ENCODE measurements at places on chromosomes 2 and 18.

DNA sequence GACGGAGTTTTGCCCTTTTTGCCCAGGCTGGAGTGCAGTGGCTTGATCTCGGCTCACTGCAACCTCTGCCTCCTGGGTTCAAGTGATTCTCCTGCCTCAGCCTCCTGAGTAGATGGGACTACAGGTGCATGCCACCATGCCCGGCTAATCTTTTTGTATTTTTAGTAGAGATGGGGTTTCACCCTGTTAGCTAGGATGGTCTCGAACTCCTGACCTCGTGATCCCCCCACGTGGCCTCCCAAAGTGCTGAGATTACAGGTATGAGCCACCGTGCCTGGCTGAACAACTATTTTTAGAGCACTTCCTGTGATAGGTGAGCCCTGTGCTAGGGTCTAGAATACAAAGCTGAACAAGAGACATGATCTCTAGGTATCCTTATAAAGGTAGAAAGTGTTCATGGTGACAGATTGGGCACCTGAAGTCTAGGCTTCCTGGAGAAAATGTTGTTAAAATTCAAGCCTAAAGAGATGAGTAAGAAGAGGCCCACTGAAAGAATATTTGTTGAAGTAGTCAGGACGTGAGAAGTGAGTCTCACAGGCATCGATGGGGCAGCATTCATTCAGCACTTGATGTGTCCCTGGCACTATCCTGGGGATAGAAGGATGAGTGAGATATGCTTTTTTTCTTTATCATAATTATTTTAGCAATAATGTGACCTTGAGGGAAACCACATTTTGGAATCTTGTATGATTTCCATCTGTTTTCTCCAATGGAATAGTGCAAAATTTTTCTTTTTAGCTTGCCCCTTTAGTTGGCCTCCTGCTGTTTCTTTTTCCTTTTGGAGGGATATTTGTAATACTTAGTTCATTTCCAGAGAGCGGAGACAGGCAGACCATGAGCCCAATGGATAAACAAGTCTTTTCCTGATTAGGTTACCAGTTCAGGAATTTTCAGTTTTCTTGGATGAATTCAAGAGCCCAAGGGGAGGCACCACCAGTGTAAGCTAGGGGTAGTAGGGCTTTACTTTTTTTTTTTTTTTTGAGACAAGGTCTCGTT lies 5.1 kb downstream of the ZNF236 start:
- DNase-seq: no peak

DNA sequence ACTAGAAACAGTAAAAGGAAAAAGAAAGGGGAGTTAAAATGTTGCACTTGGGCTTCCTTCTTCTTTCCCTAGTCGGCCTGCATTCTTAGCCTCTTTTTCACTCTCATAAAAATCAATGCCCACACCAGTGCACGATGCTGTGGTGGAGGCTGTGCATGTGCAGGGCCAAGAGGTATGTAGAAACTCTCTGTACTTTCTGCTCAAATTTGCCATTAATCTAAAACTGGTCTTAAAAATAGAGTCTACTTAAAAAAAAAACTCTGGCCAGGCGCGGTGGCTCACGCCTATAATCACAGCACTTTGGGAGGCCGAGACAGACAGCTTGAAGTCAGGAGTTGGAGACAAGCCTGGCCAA lies 11.1 kb downstream of the TRAPPC8 start:
- DNase-seq: no peak

- no peak for DNase-seq
Observed at GRCh38 chr2:177430411-177430810, 37.8 kb downstream of the AGPS start.

DNA sequence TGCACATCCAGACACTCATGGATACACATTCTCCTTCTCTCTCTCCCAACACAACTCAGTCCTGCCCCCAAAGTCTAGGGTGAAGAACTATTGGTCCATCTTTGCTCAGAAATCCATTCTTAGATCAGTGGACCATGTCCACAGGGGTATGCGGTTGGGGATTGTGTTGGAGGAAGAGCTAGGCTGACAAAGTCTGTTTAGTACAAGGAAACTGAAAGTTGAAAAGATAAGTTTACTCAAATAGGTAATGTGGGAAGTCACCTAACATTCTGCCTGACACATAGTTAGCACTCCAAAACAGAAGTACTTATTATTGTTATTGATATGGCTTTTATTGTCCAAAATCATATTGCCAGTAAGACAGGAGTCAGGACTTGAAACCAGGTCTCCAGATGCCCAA lies 55.9 kb downstream of the ALK start:
- DNase-seq: no peak

GRCh38 chr2:60268661-60269060 lies 284.8 kb downstream of the BCL11A start:
- DNase-seq: no peak

- no peak for DNase-seq
Observed at GRCh38 chr18:53795610-53796009, 428.9 kb downstream of the MBD2 start.

DNA sequence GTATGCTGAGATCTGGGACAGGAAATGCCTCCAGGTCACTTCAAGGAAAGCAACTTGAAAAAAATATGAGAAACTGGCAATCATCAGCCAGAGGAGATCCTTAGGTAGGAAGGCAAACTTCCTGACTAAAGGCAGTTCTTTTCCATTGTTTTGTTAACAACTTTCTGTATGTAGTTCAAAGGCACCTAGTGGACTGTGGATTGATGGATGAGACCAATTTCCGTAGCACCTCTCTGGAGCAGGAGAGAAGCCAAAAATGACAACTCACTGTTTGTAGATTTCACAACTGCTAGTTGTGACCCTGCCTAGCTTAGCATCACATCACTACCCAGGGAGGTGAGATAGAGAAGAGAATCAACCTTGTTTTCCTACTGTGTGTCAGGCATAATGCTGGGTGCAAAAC lies 21.8 kb upstream of the NOSTRIN start:
- no peak for DNase-seq

DNA sequence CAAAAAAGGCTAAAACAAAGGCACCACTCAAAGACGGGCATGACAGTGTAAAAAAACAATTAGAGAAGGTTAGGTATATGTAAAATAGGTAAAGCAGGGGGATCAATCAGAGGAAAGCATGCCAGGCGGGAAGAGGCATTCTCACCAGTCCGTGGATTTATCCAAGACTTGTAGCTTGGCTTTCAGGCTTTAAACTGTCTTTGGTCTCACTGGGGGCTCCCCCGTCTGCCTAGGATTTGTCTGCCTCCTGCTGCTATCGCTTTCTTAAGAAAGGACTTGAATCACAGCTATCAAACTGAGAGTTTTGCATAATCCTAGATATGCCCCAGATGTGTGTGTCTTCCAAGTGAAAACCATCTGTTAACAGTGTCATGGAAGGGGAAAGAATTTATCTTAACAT lies 11.1 kb upstream of the GORASP2 start:
- DNase-seq: no peak

DNA sequence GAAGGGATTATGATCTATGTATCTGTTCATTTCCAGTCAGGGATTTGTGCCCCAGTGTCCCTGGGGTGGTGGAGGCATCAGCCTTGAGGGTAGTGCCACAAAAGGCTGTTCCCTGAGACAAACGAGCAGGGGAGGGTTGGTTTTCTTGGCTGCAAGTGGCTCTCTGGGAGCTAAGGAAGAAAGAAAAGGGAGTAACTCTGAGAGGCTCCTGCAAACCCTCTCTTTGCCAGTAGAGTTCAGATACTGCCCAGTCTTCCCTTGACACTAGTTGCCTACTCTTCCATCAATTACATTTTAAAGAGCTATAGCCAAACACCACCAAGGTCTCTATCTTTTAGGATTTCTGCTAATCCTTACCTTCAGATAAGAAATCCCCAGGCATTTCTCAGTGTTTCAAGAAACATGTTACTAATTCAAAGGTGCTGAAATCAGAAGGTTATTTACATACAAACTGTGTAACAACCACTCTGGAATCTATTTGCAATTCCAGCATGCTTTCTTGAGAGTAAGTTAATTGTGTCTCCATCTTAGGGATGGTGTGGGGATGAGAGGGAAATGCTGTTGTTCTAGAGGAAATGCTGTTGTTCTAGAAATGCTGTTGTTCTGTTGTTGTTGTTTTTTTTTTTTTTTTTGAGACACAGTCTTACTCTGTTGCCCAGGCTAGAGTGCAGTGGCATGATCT lies 18.7 kb upstream of the KCTD1 start:
- no peak for DNase-seq

DNA sequence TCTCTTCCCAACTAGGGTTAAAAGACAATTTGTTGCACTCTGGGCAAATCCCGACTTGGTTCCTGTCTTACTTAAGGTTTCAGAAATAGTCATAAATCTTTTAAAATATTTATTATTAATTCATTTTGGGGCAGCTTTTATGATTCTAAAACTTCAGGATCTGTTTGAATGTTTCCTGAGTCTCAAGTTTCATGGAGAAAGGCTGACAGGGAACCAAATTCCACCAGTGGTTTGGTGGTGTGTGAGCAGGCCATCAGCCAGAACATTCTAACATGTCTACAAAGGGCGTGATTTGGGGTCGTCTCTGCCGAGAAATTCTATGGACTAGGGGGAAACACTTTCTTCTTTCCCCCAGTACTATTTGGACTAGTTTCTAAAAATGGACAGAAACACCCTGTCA lies 366.4 kb downstream of the ZNF521 start:
- no peak for DNase-seq

- DNase-seq: no peak
Observed at GRCh38 chr2:201152999-201153815, 29.7 kb upstream of the CASP10 start.

DNA sequence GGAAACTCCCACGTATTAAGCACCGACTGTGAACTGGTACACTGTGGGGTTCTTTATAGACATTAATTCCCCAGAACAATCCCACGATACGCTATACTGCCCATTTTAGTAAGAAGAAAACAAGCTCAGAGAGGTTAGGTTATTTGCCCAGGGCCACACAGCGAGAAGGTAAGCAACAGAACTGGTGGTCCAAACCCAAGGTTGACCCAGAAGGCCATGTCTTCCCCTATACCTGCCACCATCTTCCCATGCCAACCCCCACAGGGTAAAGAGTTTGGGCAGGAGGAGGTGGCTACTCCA lies 69.9 kb downstream of the MARCO start:
- DNase-seq: no peak

DNA sequence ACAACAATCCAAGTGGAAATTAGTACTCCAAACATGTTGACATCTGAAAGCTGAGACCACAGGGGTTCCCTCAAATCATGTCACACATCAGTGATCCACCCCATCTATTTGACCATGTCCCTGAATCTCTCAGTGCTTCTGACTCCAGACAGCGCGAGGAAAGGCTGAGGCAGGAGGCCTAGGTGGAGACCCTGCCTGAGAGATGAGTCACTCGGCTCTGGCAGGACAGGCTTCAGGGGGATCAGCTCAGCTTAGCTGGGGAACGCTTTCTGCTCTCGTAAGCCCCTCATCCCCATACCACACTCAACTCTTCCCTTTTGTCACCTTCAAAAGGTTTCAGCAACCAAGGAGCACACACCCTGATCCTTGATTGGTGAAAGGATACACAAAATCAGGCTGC lies 5.8 kb upstream of the FAM228A start:
- no peak for DNase-seq

GRCh38 chr18:28175930-28176697 lies 816 bp downstream of the CDH2 start:
- no peak for DNase-seq

DNA sequence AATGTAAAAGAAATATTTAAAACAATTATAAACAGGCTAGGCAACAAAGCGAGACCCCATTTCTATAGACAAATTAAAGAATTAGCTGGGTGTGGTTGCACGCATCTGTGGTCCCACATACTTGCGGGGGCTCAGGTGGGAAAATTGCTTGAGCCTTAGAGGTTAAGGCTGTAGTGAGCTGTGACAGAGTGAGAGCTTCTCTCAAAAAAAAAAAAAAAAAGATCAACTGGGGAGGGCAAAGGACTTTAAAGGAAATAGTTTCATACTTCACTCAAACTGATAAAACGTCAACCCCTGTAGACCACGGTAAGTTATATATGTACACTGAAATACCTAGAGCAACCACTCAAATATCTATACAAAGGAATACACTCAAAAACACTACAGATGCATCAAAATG lies 37.5 kb downstream of the MGAT4A start:
- no peak for DNase-seq

- DNase-seq: no peak
Observed at GRCh38 chr2:166104773-166105172, 23.0 kb downstream of the SCN1A start.

- DNase-seq: no peak
Observed at GRCh38 chr2:46977899-46978298, 62.3 kb upstream of the MCFD2 start.

DNA sequence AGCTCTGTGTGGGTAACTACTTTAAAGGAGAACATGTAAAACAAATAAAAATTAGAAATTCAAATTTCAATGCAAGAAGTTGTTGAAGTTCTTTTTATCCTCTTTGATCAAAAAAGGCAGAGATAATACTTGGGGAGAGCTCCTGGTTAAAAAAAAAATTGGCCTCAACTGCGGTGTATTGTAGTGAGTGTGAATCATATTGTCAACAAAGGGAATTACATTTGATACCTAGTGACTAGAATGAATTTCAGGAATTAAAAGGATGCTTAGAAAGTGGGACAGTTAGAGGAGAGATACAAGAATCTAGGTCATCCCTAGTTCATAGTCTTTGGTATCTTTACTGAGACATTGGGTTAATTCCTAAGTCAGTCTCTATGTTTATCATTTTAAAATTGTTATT lies 473.0 kb downstream of the CCDC85A start:
- DNase-seq: no peak

Data from mesothelial cell of epicardium (in vitro differentiated cells).